ENCODE measurements at places on chromosomes 6 and 20.

DNA sequence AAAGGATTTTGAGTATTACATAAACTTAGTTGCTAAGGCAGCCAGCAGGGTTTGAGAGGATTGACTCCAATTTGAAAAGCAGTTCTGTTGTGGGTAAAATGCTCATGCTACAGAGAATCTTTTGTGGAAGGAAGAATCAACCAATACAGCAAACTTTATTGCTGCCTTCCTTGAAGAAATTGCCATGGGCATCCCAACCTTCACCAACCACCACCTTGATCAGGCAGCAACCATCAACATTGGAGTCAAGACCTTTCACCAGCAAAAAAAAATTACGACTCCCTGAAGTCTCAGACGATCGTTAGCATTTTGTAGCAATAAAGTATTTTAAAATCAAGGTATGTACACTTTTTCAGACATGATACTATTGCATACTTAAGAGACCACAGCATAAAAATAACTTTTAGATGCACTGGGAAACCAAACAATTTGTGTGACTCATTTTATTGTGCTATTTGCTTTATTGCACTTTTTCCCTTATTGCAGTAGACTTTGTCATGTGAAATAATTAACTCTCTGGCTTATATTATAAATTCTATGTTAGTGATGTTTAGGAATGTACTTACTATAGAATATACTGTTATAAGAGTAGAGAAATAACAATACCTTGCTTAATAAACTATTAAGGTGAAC, 390.8 kb downstream of the CDKAL1 start:
- no peak for DNase-seq

DNA sequence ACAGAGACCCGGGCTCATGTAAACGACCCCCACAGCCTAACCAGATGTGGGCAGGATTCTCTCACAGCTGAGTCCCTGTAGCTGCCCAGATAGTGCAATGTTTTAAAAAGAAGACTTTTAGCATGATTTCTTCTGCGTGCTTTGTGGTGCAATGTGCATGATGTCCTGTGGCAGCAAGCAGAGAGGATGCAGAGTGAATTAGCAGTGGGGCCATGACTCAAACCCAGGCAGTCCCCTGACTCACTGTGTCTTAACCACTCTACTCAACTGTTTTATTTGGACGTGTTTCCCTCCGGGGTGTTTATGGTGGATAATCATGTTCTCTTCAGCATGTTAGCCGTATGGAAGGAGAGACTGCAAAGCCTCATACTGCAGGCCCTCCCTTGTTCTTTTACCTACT, 247.9 kb downstream of the SLC24A3 start:
- no peak for DNase-seq

DNA sequence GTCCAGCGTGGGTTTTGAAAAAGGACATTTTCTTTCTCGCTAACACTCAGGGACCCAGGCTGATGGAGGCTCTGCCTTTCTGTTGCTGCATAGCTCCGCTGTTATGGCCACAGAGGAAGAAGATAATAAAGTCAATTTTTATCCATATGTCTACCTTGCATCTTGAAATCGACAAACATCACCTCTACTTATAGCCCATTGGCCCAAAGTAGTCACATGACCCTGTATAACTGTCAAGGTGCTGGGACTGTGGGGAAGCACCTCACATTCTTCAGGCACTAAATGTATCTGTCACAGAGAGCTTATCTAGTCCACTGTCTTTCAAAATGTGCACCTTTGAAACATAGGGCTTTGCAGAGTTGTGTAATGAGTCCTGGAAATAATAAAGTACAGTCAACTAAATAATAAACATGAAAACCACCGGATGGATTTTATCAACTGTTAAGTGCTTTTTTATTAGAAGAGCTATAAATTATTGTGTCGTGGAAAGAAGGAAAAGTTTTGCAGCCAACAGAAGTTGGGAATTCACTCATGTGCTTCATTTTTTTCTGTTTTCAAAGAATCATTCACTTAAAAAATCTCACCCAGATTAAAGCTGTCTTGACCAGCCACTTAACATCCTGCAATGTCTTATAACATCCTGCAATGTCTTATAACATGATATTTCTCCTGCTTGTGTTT, 47.7 kb upstream of the RCAN2 start:
- DNase-seq: no peak

- no peak for DNase-seq
Measured at GRCh38 chr20:20740541-20740940, 28.1 kb upstream of the RALGAPA2 start.

DNA sequence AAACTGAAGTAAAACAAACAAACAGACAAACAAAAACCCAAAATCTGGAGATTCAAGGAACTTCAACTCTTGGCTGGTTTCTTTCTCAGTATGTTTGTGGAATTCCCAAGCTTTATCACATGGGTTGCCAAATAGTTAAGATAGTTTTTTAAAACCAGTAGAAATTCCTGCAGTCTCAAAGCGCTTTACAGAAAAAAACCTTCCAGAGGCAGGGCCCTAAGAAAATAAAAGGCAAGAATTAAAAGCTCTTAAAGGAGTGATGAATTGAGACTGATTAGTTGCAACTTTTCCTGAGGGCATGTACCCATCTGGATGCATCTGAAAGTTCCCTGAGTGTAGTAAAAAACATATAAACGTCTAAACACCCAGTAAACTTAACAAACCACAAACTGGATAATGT, 25.9 kb upstream of the PTCHD4 start:
- DNase-seq: no peak

- DNase-seq: no peak
Measured at GRCh38 chr20:19823216-19823615, 65.2 kb downstream of the RIN2 start.

- DNase-seq: no peak
Measured at GRCh38 chr6:167529444-167530335, 204.8 kb downstream of the TTLL2 start.

DNA sequence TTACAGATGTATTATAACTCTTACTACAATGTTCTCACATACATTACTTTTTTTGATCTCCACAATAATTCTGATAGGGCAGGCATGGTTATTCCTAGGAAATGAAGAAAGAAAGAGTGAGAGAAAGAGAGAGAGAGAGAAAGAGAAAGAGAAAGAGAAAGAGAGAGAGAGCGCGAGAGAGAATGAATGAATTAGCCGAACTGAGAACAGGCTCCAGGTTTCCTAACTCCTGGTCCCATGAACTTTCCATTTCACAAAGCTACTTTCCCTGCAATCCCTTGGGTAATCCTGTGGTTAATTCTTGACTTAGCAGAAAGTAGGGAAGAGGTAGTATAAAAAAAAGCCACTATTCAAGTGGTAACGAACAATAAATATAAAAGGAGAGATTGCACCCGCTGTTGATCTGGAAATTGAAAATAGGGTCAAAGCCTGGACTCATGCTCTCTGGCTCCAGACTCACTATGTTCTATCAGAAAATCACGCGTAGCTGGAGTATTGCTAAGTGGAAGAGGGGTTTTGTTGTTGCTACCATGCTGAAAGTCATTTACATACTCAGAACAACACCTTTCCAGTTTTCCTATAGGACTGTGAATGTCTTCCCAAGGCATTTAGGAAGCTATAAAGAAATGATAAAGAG, 131.2 kb downstream of the CCDC170 start:
- no peak for DNase-seq

- no peak for DNase-seq
Measured at GRCh38 chr6:27502508-27503435, 29.9 kb upstream of the ZNF184 start.

DNA sequence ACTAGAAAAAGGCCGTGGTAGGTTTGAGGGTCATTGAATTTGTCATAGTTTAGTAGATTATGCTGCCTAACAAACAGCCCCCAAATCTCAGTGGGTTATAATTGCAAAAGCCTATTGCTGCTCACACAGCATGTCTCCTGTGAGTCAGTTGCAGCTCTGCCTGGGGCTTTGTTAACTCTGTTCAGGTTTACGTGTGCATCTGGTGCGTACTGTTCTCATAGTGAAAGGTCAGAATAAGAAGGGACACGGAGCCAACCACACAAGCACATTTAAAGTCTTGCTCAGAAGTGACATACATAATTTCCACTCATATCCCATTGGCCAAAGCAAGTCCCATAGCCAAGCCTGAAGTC, 48.1 kb upstream of the BMP2 start:
- DNase-seq: no peak

- no peak for DNase-seq
Measured at GRCh38 chr6:106927531-106928398, 46.8 kb downstream of the CD24 start.

DNA sequence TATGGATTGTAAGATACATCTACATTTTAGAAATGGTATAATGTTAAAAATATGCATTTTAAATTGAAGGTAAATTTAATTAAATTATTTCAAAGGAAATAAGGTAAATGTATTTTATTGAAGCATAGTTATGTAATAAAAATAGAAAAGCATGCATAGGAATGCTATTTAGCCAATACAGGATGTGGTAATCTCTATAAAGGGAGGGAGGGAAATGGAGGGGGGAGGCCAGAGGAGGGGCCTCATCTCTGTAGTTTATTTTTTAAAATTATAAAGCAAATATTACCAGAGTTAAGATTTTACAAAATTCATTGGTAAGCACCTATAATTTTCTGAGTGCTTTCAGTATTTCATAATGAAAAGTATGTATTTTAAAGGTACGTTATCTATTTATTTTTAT, 27.2 kb downstream of the SLC16A10 start:
- no peak for DNase-seq

- no peak for DNase-seq
Measured at GRCh38 chr6:170022827-170023619, 267.9 kb downstream of the DLL1 start.

DNA sequence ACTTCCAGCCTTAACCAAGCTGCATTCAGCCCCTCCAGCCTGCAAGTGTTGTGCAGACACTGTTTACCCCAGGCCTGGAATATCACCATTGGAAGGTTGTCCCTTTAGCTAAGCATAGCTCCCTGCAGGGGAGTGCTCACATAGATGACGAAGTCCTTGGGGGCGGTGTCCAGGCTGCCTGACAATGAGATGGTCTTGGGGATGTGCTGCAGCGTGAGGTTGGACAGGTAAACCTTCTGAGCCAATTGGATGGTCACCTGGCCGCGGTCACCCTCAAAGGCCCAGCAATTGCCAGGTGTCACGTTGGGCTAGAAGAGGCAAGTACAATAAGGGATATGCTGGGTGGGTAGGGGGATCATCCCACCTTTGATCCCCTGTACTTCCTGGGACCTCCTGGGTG, 18.6 kb downstream of the SUN5 start:
- no peak for DNase-seq

GRCh38 chr20:1450926-1451491, 15.6 kb downstream of the NSFL1C start:
- no peak for DNase-seq

- DNase-seq: no peak
Measured at GRCh38 chr6:82275686-82276085, 28.1 kb upstream of the IBTK start.

GRCh38 chr6:21556968-21557721, 36.4 kb upstream of the SOX4 start:
- no peak for DNase-seq

- DNase-seq: no peak
Measured at GRCh38 chr6:84280030-84280429, 52.6 kb upstream of the CEP162 start.

GRCh38 chr6:107547451-107547840, 57.5 kb downstream of the SOBP start:
- DNase-seq: no peak

GRCh38 chr6:169530752-169531123, 171.1 kb downstream of the WDR27 start:
- DNase-seq: no peak

DNA sequence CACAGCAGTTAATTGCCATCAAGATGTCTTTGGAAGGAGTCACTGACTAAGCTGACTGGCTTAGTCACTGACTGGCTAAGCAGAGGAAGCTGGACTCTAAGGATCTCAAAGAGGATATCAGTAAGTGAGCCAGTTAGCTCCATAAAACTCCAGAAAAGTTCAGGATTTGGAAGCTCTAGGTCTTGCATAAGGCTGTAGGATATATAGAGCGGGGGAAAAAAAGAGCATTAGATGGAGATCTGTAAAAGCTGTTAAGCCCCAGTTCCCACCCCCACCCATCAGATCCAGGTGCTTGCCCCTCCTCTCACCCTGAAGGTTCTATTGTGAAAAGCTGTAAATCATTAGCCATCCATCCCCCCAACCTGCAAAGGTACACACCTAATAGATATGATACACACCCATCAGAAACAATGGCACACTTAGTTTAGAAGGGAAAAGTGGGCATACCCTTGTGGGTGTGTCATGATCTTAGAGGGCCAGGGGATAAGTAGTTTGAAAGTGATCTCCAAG, 32.2 kb downstream of the CARMIL1 start:
- peak; percentile 45 for DNase-seq

DNA sequence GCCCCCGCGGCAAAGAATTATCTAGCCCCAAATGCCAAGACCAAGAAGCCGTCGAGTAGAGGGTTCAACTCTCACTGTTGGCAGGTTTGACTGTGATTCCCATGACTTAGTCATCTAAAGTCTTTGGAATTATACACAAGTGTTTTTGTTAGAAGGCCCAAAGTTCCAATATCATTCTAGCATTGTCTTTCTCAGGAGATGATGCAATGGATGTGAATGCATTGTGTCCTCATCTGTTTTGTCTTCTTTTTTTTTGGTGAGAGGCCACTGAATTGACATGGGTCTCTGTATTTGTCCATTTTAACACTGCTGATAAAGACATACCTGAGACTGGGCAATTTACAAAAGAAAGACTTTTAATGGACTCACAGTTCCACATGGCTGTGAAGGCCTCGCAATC, 290.5 kb upstream of the ZFP64 start:
- DNase-seq: no peak

All from kidney epithelial cell (primary cell).